ENCODE measurements at places on chromosomes 6 and 20. TPM values are rescaled to one million over a fixed set of nuclear protein-coding genes. Genes with fewer than 3 reads are reported as not detected.

DNA sequence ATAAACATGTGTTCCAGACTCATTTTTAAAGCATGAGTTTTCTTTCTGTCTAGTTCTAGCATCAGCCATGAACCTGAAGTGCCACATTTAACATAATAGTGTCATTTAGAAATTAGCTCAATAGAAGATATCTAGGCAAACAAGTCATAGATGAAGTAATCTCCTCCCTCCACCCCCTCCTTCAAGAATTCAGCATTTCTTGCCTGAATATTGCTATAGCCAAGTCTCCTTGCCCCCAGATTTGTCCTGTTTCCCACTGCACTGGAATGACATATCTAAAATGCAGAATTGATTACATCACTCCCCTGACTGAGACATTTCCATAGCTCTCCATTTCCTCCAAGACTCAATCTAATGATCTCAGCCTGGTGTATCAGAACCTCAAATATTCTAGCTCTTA is 134.9 kb upstream of the BACH2 start:
- H3K36me3 ChIP-seq = no peaks in the 10 kb centered on the region
- H3K4me3 ChIP-seq = no peak overlapping the region
- H3K27me3 ChIP-seq = no peaks in the 10 kb centered on the region

Gene BPIFB4
- not detected for total RNA-seq

DNA sequence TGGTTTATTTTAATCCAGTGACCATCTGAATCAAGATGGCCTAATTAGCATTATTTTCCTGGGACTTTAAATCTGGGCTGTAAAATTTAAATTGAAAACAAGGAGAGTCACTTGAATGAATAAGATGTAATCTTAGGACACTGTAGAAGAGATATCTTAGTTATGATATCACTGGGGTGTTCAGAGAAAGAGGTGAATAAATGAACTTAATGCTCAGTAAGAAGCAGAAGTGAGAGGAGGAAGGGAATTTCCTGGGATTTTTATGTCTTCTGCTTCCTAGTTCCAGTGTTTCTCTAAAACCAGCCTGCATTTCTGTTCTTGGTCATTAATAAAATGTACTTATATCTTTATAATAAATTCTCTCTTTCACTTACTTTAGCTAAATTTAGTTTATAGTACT is 136.8 kb upstream of the PTPRK start:
- no peak overlapping the region for H3K4me3 ChIP-seq
- DNase-seq = no peak
- no peaks in the 10 kb centered on the region for H3K27me3 ChIP-seq
- no peak overlapping the region for H3K27ac ChIP-seq
- no peaks in the 10 kb centered on the region for H3K36me3 ChIP-seq

Gene CST4
- total RNA-seq = not detected

DNA sequence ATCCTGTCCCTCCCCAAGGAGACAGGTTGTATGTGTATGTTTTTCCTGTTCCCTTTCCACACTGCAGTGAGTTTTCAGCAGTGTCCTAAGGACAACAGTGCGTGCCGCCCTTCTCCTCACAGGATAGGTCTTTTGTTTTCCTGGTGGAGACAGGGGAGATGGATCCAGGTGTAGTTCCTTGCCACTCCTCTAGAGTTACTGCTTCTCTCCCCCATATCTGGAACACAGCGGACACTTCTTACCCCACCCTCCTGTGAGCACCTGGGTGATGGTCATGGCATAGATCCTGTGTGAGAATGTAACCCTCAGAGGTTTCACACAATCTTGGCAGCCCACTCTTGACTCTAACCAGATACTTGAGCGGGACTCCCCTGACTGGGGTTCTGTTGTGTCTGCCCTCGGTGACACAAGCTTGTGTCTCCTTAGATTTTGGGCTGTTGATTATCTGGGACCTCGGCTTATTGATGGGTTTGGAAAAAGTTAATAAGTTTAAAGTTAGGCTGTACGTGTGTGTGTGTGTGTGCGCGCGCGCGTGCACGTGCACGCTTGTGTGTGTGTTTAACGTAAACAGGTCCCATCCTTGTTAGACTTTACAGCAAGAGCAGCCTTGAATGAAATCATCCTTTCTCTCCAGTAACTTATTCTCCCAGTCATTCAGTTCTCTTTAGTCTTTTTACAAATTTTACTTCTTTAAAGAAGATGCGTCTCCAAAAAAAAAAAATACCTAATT is 131.3 kb upstream of the EDN1 start:
- peaks cover 13% of the 10 kb centered on the region for H3K36me3 ChIP-seq
- H3K4me3 ChIP-seq = no peak overlapping the region
- no peaks in the 10 kb centered on the region for H3K27me3 ChIP-seq
- H3K27ac ChIP-seq = no peak overlapping the region
- DNase-seq = no peak

GRCh38 chr20:10090588-10091166 is 55.9 kb downstream of the ANKEF1 start:
- H3K4me1 ChIP-seq = no peaks in the 10 kb centered on the region
- H3K36me3 ChIP-seq = no peaks in the 10 kb centered on the region
- peak; percentile 13 for DNase-seq
- no peak overlapping the region for H3K27ac ChIP-seq
- H3K4me3 ChIP-seq = no peak overlapping the region
- no peaks in the 10 kb centered on the region for H3K27me3 ChIP-seq

Gene TRIM40
- total RNA-seq = 0.40 TPM

Gene OSER1
- total RNA-seq = 38.0 TPM

GRCh38 chr20:62917720-62918119 is 8.6 kb downstream of the DIDO1 start:
- H3K4me3 ChIP-seq = no peak overlapping the region
- H3K36me3 ChIP-seq = no peaks in the 10 kb centered on the region
- no peaks in the 10 kb centered on the region for H3K27me3 ChIP-seq
- DNase-seq = no peak
- H3K4me1 ChIP-seq = peaks cover 81% of the 10 kb centered on the region

GRCh38 chr20:10963717-10964266 is 290.0 kb upstream of the JAG1 start:
- H3K27me3 ChIP-seq = no peaks in the 10 kb centered on the region
- no peak for DNase-seq
- peaks cover 22% of the 10 kb centered on the region for H3K4me1 ChIP-seq
- no peaks in the 10 kb centered on the region for H3K36me3 ChIP-seq

DNA sequence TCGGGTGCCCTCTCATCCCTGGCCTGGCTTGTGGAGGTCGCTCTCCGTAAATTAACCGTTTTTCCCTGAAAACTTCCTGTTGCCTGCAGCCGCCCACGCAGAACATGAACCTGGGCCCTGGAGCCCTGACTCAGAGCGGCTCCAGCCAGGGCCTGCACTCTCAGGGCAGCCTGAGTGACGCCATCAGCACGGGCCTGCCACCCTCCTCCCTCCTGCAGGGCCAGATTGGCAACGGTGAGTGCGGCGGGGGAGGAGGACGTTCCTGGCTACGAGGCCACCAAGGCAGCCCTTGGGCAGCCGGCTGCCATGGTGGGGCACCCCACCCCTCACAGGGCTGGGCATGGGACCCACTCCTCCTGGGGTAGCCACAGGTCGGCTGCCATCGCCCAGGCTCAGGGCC is 17.8 kb downstream of the SS18L1 start:
- H3K4me1 ChIP-seq = peaks cover 7% of the 10 kb centered on the region
- no peak overlapping the region for H3K27ac ChIP-seq
- H3K36me3 ChIP-seq = no peaks in the 10 kb centered on the region
- no peaks in the 10 kb centered on the region for H3K27me3 ChIP-seq
- H3K4me3 ChIP-seq = no peak overlapping the region
- no peak for DNase-seq

DNA sequence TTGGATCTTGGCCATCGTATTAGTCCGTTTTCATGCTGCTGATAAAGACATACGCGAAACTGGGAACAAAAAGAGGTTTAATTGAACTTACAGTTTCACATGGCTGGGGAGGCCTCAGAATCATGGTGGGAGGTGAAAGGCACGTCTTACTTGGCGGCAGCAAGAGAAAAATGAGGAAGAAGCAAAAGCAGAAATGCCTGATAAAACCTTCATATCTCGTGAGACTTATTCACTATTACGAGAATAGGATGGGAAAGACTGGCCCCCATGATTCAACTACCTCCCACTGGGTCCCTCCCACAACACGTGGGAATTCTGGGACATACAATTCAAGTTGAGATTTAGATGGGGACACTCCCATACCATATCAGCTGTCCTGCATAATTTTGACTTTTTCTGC is 20.1 kb upstream of the REPS1 start:
- no peaks in the 10 kb centered on the region for H3K36me3 ChIP-seq
- no peak overlapping the region for H3K27ac ChIP-seq
- no peaks in the 10 kb centered on the region for H3K4me1 ChIP-seq
- no peak overlapping the region for H3K4me3 ChIP-seq
- no peaks in the 10 kb centered on the region for H3K27me3 ChIP-seq

- DNase-seq = no peak
- H3K27me3 ChIP-seq = no peaks in the 10 kb centered on the region
- H3K4me1 ChIP-seq = peaks cover 49% of the 10 kb centered on the region
Measured at GRCh38 chr6:16318538-16318937, 80.2 kb downstream of the GMPR start.

- H3K27ac ChIP-seq = no peak overlapping the region
- H3K27me3 ChIP-seq = no peaks in the 10 kb centered on the region
- H3K4me3 ChIP-seq = no peak overlapping the region
- H3K36me3 ChIP-seq = no peaks in the 10 kb centered on the region
- H3K4me1 ChIP-seq = peaks cover 15% of the 10 kb centered on the region
Measured at GRCh38 chr6:154301086-154301625, 55.4 kb downstream of the IPCEF1 start.

Gene CAGE1
- total RNA-seq = not detected

GRCh38 chr6:32772656-32773055 is 9.3 kb upstream of the HLA-DQB2 start:
- H3K4me1 ChIP-seq = no peaks in the 10 kb centered on the region
- H3K27ac ChIP-seq = no peak overlapping the region
- H3K27me3 ChIP-seq = peaks cover 11% of the 10 kb centered on the region
- DNase-seq = no peak

GRCh38 chr6:13881621-13882165 is 43.1 kb upstream of the RNF182 start:
- no peaks in the 10 kb centered on the region for H3K4me1 ChIP-seq
- H3K27me3 ChIP-seq = peaks cover 4% of the 10 kb centered on the region
- DNase-seq = no peak
- no peaks in the 10 kb centered on the region for H3K36me3 ChIP-seq

Gene IP6K3
- total RNA-seq = 1.9 TPM

GRCh38 chr6:12012038-12012557 is at the start of gene HIVEP1:
Gene HIVEP1 (plus strand): TSS chr6:12012312. CDS start chr6:12015629, 3,317 bp downstream.
- peak within 1 kb of the TSS; percentile 76 for H3K4me3 ChIP-seq
- H3K36me3 ChIP-seq = no peaks in the 10 kb centered on the region
- peak within 1 kb of the TSS; percentile 99 for H3K27ac ChIP-seq
- DNase-seq = no peak
- H3K4me1 ChIP-seq = peaks cover 32% of the 10 kb centered on the region

- H3K4me3 ChIP-seq = no peak overlapping the region
- no peak overlapping the region for H3K27ac ChIP-seq
- DNase-seq = no peak
Measured at GRCh38 chr6:86128130-86128814, 485.6 kb upstream of the SYNCRIP start.

- H3K36me3 ChIP-seq = no peaks in the 10 kb centered on the region
- H3K27me3 ChIP-seq = no peaks in the 10 kb centered on the region
- H3K4me1 ChIP-seq = no peaks in the 10 kb centered on the region
- no peak overlapping the region for H3K27ac ChIP-seq
- H3K4me3 ChIP-seq = no peak overlapping the region
- no peak for DNase-seq
Measured at GRCh38 chr6:100226811-100227210, 232.8 kb upstream of the MCHR2 start.

- H3K27ac ChIP-seq = peak overlapping the region; percentile 75
- no peak for DNase-seq
- H3K4me3 ChIP-seq = no peak overlapping the region
- H3K27me3 ChIP-seq = no peaks in the 10 kb centered on the region
Measured at GRCh38 chr6:42313941-42314570, 96.4 kb upstream of the MRPS10 start.

GRCh38 chr6:145485288-145485687 is 250.0 kb downstream of the EPM2A start:
- no peaks in the 10 kb centered on the region for H3K36me3 ChIP-seq
- no peak overlapping the region for H3K4me3 ChIP-seq
- no peaks in the 10 kb centered on the region for H3K4me1 ChIP-seq
- DNase-seq = no peak

- DNase-seq = no peak
- H3K4me1 ChIP-seq = no peaks in the 10 kb centered on the region
- H3K36me3 ChIP-seq = no peaks in the 10 kb centered on the region
- no peak overlapping the region for H3K27ac ChIP-seq
- no peak overlapping the region for H3K4me3 ChIP-seq
Measured at GRCh38 chr6:70221715-70222438, 81.0 kb downstream of the COL9A1 start.

GRCh38 chr6:87753131-87753685 is 51.2 kb upstream of the AKIRIN2 start:
- no peak for DNase-seq
- H3K27ac ChIP-seq = no peak overlapping the region
- H3K4me1 ChIP-seq = no peaks in the 10 kb centered on the region
- H3K4me3 ChIP-seq = no peak overlapping the region
- no peaks in the 10 kb centered on the region for H3K36me3 ChIP-seq

Gene NELFE
- 82.5 TPM for total RNA-seq

GRCh38 chr20:37988306-37988954 is 44.8 kb downstream of the TTI1 start:
- no peaks in the 10 kb centered on the region for H3K27me3 ChIP-seq
- no peak overlapping the region for H3K4me3 ChIP-seq
- no peak overlapping the region for H3K27ac ChIP-seq
- DNase-seq = no peak

Gene MOG
- not detected for total RNA-seq

GRCh38 chr20:51029963-51030920 is 7.3 kb upstream of the KCNG1 start:
- no peaks in the 10 kb centered on the region for H3K36me3 ChIP-seq
- no peaks in the 10 kb centered on the region for H3K4me1 ChIP-seq
- H3K27ac ChIP-seq = no peak overlapping the region

DNA sequence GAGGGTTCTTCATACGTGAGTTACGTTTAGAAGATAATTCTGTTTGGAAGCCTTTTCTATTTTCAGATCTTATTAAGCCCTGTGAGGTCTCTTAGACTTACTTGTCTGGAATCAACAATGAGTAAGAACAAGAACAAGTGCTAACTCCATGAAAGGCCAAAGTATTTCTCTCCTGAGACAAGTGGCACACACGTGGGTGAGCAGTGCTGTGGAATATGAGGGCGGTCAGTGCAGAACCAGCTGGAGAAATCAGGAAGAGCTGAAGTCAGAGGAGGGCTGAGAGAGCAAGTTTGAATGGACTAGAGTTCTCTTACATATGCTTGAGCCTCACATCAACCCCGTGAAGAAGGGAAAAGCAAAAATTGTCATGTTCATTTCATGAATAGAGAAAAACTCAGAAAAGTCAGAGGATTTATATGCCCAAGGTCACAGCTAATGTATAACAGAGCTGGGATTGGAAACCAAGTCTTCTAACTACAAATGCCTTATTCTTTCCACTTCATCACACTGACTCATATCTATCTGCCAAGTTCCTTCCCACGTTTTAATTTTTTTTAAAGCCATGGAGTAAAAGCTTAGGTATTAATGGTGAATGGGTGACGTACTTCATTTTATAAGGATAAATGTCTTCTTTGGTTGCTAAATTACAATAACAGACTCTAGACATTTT is 201.3 kb upstream of the DTNBP1 start:
- no peak overlapping the region for H3K27ac ChIP-seq
- H3K4me1 ChIP-seq = no peaks in the 10 kb centered on the region
- no peaks in the 10 kb centered on the region for H3K27me3 ChIP-seq
- no peaks in the 10 kb centered on the region for H3K36me3 ChIP-seq
